ENCODE measurements at places on chromosomes 13 and 19.

- no peak for DNase-seq
These were observed 39.1 kb upstream of the TFDP1 start for GRCh38 chr13:113545455-113545930.

- DNase-seq, result no peak
These were observed 1.2 kb downstream of the KLF2 start for GRCh38 chr19:16325641-16326400.

DNA sequence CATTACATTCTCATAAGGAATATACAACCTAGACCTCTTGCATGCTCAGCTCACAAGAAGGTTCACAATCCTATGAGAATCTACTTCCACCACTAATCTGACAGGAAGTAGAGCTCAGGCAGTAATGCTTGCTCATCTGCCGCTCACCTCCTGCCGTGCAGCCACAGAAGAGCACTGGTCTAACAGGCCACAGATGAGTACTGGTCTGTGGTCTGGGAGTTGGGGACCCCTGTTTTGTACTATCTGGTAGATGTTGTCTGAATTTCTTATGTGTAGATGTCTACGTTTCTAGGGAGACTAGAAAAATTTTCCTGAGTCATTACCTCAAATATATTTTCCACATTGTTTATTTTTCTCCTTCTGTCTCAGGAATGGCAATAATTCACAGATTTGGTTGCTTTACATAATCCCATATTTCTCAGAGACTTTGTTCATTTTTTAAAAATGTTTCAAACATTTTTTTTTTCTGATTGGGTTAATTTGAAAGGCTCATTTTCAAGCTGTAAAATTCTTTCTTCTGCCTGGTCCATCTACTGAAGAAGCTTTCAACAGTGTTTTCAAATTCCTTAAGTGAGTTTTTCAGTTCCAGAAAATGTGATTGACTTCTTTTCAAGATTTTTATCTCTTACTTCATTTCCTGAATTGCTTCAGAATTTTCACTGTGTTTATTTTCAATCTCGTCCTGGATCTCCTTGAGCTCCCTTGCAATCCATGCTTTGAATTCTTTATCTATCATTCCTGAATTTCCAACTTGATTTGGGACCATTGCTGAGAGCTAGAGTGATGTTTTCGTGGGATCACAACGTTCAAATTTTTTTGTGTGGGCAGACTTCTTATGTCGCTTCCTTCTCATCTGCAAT, 1322.2 kb downstream of the PCDH9 start:
- DNase-seq, result no peak

DNA sequence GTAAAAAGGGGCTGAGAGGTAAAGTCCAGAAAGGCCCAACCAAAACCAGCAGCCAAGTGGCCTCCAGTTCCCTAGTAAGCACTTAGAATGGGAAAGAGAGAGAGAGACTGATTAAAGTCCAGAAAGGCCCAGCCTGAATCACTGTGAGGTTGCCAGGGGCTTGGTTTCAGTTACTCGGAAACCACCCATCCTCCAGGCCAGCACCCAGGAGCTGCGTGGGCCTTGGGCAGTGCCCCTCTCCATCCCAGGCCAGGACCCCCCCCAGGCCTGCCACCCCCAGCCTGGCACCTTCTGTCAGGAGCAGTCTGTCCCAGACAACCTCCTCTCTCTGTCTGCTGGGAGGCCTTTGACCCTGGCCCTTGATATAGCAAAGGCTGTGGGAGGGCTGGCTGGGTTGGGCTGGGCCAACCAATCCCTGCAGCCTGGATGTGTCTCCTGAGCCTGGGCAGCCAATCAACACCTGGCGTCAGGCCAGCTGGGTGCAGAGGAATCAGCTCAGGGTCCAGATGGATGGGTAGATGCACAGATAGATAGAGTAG, at the start of gene CYP4F2:
TSS of gene CYP4F2 (minus strand) at position 337 of the 539 bp plus-strand sequence. CDS start 463 bp downstream, outside the sequence.
- no peak for DNase-seq

- DNase-seq, result no peak
These were observed at the start of gene CNOT3 for GRCh38 chr19:54137699-54138488. Gene CNOT3, plus strand, starts transcription at chr19:54137762. Its CDS starts 5,217 bp downstream, at chr19:54142979.

GRCh38 chr13:37748913-37749312, 120.7 kb downstream of the TRPC4 start:
- DNase-seq, result no peak

DNA sequence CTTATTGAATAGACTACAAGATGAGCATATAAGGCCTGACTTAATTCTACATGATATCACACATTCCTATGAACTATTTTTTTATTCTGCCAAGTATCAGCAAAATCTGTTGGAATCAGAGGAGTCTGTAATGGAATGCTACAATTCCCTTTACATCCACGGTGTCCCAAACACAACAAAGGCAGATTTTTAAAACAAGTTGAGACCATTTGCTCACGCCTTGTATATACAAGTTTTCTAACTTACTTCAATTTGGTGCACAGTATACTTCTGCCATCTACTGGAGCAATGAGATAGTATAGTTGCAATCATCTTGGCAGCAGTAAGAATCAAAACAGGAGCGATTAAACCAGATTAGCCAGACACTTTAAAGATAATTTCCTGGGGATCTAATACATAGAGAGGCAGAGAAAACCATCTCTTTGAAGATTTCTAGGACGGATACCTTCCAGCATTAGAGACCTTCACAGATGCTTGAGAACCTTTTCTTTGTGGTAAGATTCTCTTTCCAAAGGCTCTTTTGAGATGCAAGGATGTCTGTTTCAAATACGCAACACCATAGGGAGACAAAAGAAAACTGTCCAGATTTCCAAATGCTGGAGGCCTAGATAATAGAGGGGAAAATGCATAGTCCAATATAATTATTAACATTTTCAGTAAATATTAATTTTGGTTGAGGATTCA, 302.0 kb upstream of the MIR17HG start:
- DNase-seq, result no peak

DNA sequence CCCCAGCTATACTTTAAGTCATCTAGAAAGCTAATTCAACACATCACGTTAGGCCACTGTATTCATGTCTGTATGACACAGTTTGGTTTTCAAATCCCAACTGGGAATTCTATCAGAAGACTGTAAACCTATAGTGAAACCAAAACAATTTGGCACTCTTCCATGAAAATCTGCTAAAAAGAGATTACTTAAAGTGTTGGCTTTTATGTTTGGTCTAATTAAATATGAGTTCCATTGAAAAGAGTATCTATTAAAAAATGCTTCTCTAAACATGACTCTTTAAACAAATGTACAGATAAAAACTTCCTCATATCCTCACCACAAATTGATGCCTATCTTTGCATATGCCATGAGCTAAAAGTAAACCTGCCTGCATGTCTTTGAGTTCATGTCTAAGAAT, 25.4 kb downstream of the PCDH9 start:
- no peak for DNase-seq

DNA sequence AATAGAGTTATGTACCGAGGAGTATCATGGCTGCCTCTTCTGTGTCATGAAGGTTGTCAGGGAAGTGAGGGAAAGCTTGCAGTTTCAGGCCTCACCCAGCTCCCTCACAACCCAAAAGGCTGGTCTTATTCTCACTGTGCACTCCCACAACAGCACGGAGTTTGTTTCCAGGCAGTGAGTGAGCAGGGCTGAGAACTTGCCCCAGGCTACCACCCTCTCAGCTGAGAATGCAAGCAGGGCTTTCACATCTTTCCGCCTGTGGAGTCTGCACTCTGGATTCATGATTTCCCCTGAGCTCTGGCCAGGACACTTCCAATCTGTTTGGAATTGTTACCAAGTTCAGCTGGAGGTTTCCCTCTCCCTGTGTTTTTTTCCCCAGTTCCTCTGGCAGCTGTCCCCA, 2284.7 kb upstream of the PCDH20 start:
- no peak for DNase-seq

DNA sequence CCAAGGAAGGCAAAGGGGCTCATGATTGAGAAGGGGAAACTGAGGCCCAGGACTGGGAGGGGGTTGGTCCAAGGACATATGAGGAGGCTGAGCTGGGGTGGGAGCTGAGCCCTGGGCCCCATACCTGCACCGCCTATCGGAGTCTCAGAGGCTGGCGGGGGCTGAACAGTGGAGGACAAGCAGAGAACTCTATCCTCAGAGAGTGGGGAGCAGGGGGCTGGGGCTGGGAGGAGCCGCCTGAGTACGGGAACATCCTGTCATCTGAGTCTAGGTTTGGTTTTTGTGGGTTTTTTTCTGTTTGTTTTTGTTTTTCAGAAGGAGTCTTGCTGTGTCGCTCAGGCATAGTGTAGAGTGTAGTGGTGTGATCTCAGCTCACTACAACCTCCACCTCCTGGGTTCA, 6.2 kb downstream of the ARRDC2 start:
- DNase-seq, result no peak

GRCh38 chr19:5139583-5140325, 170.8 kb downstream of the KDM4B start:
- DNase-seq, result no peak

DNA sequence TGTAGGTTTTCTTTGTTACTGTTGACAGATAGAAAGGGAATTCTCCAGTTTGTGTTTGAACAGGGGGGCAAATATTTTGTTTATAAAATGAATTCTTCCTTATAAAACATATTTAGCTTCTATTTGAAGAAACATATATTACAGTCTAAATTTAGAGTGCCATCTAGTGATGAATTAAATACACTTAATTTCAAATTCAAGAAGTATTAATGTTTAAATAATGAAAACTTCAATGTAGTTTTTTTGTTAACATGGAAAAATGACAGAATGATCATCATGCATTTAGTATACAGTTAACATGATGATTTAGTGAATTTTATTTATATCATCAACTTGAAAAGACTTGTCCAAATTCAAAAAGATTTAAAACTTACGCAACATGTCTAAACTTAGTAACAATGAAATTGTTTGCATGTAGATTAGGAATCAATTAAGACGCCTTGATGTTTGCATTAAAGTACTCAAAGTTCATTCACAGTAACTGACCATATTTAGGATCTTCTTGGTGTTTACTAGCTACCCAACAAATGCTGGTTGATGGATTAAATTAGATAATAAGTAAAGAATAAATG, 765.9 kb upstream of the SLITRK1 start:
- DNase-seq, result no peak

- no peak for DNase-seq
These were observed 165.2 kb downstream of the SHISA2 start for GRCh38 chr13:25886438-25887214.

DNA sequence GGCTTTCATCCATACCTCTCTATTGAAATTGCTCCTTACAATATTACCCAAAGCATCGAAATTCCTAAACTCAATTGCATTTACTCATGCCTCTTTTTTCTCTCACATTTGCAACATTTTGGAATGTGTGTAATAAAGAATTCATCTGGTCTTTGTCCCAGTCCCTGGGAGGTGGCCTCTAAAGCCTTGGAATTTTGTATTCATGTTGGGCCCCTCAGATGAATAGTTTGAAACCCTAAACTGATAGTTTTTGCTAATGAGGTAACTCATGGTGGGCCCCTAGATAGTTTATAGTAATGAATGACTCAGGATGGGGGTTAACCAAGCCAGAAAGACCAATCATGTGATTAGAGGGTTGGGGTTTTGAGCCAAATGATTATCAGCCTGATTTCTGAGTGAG, 490.4 kb downstream of the DIAPH3 start:
- DNase-seq, result no peak

- no peak for DNase-seq
These were observed 219.1 kb downstream of the MTUS2 start for GRCh38 chr13:29039212-29039611.

Measured in stimulated activated CD8-positive, alpha-beta memory T cell treated with anti-CD3 and anti-CD28 coated beads, Interleukin-2, amount 100 ng/mL, for 48 hours (primary cell).